T-cell (primary cell): ENCODE measurements at places on chromosomes 4 and X.

DNA sequence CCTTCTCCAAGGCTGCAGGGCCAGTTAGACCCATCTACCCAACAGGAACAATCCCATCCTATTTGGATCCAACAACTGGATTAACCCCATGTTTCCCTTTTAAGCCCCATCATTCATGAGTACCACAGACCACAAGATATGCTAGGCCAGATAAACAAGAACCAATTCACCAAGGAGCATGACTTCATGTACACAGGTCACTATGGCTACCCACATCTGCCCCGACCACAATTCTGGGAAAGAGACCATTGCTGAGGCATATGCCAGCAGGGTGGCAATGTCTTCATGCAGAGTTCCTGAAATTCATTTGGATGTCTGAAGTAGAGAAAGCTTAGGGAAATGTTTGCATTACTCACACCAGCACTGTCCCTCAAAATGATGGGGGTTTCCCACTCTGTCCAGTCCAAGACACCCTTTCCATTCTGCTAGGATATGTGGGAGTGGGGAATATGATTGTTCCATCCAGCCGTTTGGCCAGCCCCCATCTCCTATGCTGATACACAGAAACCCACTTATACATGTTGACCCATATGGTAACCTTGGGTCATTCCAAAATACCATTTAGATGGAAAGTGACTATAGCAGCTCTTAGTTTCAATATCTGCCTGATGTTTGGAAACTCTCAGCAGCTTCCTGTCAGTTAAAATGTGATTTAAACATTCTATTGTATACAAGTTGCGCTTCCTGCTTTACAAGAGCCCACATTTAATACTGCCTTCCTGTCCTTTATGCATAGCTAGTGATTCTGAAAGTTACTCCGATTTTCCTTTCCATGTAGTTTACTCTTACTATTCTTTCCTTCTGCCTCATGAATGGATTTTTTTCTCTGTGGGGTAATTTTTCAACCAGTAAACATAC is 129.0 kb downstream of the AMMECR1 start:
- no peak for DNase-seq

- peak; percentile 41 for DNase-seq
Observed at GRCh38 chr4:142405021-142405694, 440.9 kb downstream of the INPP4B start.

GRCh38 chr4:145493166-145493565 is 11.5 kb downstream of the SMAD1 start:
- DNase-seq, result no peak

DNA sequence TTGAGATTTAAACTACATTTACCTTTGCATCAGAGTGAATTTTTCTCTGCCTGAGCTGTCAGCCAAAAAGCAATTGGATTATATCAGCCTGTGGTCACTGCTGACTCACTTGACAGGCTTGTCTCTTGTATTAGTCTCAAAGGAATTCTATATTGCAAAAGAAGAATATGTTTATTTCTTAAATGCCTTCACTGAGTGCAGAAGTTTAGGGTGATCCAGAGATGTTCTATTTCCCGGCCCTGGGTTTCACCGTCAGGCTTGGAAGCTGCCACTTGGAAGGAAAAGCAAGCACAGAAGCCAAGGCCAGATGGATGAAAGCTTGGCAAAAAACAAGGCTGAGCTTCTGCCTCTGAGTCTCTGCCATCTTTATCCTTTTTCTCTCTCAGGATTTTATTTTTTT is 80.9 kb downstream of the FAM114A1 start:
- no peak for DNase-seq

- DNase-seq, result no peak
Observed at GRCh38 chr4:79495447-79495846, 87.4 kb upstream of the GK2 start.

DNA sequence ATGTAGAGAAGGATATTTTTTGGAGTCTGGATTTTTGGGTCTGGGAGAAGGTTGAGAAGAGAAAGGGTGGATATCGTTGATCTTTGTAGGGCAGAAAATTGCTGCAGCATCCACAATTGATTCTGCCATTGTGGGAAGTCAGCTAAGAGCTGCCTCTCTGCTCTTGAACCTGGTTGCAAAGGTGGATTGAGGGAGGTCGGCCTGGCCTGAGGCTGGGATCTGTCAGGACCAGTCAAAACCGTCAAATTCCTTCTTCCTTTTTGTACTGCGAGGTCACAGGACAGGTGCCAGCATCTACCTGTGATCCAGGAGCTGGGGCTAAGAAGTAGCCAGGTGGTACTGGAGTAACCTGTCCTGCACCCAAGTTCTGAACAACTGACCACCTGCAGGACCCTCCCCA is 93.7 kb downstream of the SHOX start:
- DNase-seq, result no peak

DNA sequence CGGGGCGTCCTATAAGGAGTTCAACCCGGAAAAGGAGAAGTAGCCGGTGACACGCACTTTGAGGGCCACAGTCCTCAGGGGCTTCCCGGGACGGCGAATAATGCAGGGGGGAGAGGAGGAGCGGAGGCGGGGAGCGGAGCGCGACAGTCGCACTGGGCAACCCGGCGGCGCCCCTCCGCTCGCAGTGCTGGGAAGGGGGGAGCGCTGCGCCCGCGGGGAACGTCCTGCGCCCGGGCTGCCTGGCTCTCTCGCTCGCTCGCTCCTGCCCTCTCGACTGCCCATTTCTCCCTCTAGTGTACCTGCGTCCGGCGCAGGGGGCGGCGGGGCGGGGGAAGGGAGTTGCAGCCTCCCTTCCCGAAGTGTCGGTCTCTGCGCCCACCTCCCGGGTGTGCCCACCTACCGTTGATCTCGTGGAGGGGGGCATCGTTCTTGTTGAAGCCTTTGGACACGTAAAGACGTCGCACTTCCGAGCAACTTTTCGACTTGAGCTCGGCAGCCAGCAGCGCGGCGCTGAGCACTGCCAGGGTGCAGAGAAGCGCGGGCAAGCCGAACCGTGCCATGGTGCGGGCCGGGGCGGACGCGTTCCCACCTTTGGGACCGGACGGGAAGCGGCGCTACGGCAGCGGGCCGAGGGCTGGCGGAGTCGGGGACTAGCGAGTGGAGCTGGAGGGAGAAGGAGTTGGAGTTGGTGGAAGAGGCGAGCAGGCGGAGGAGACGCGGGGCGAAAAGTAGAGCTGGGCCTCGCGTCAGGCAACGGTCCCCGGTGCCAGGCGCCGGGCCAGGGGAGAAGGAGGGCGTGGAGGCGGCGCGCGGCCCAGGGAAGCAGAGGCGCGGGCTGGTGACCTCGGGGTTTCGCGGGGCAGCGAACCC is 648 bp downstream of the GPC4 start:
- no peak for DNase-seq

DNA sequence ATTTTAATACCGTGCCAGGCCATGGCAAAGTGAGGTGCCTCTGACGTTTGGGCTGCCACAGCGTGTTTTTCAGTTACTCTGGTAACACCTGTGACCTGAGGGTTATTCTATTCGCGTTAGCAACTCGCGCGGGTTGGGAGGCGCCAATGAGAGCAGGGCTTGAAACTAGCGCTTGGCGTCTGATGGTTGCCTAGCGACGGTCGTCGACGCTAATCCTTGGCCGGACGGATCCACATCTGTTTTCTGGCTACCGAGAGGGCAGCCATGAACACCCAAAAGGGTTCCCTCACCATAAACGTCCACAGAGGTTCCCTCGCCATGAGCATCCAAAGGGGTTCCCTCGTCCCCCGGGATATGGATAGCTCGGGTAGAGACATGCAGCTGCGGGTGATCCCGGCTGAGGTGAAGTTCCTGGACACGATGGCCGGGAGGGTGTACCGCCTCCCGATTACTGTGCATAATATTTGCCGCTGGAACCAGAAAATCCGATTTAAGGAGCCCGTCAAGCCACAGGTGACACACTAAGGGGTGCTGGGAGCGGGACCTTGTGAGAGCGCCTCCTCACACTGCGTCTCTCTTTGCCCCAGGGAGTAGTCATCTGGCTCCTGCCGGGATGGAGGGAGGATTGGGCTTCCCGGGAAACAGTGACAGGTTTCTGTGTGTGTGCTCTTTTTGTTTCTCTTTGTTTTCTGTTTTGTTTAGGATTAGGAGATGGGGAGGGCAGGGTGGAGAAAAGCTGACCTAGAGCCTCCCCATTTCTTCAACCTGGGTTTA is at the start of gene CFAP47:
Gene CFAP47, plus strand, starts transcription at position 199 of the 774 bp plus-strand sequence. Its CDS starts 66 bp downstream, at position 265.
- DNase-seq, result no peak

DNA sequence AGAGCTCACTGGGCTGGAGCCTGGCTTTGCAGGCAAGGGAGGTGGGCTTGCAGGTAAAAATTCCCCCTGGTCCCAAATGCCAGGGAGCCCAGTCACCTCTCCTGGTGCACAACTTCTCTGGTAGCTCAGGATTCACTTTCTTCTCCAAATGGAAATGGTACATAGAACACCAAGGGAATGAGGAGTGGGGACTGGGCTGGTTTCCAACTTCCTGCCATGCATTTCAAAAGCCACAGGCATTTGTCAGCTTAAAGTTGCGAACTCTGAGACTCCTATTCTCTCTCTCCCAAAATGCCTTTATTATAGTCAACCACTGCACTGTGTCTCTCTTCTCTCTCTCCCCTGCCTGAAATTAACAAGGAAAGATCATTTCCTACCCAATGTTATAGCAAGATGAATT is 177.3 kb downstream of the GRIA3 start:
- no peak for DNase-seq

- DNase-seq, result no peak
Observed at GRCh38 chrX:115259238-115259875, 25.5 kb upstream of the LRCH2 start.

- no peak for DNase-seq
Observed at GRCh38 chr4:125626946-125627345, 312.2 kb downstream of the FAT4 start.

GRCh38 chr4:73505567-73505966 is 24.0 kb downstream of the AFM start:
- DNase-seq, result no peak

- DNase-seq, result no peak
Observed at GRCh38 chr4:107592519-107592918, 127.5 kb downstream of the PAPSS1 start.

DNA sequence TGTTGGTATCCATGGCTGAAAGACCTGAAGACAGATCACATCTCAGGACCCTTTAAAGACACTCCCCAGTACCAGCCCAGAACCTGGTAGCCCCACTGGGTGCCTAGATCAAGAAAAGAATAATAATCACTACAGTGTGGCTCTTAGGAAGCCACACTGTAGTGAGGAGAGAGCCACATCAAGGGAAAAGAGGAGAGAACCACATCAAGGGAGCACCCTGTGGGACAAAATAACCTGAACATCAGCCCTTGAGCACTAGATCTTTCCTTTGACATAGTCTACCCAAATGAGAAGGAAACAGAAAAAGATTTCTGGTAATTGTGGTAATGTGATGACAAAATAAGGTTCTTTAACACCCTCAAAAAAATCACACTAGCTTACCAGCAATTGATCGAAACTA is 15.3 kb downstream of the RTL3 start:
- DNase-seq, result no peak

DNA sequence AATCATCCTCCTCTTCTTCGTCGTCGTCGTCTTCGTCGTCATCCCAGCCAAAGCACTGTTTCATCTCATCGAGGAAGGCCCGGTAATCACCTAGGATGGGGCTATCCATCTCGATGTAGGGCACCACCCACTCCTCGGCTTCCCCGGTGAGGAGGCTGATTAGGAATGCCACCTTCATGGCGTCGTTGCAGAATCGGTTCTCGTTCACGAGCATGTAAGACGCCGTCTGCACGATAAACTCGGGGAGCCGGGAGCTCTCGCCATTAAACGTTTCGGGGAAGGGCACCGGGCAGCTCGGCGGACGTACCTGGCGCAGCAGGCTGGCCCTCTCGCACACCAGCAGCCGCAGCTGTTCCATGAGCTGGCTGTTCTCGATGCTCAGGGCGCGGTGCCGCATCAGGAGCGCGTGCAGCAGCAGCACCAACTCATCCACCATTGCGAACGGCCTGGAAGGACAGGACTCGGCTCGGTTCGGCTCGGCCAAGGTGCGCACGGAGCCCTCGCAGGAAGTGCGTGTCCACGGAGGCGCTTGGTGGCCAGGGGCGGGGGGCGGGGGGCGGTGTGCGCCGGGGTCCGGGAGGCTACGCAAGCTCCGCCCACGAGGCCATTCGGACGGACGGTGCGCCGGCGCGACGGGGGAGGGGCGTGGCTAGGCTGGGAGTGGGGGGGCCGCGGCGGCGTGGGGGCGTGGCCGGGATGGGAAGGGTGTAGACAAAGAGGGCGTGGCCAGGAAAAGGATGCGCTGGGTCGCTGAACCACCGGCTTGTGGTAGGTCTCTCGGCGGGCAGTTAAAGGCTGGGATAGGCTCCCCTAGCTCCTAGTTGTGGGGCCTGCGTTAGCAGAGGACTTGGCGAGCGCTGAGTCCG is at the start of gene LDOC1:
Gene LDOC1, minus strand, starts transcription at position 544 of the 866 bp plus-strand sequence. Its CDS starts 108 bp downstream, at position 436.
- peak; percentile 43 for DNase-seq

- no peak for DNase-seq
Observed at GRCh38 chrX:120380699-120381098, 18.8 kb downstream of the ATP1B4 start.

DNA sequence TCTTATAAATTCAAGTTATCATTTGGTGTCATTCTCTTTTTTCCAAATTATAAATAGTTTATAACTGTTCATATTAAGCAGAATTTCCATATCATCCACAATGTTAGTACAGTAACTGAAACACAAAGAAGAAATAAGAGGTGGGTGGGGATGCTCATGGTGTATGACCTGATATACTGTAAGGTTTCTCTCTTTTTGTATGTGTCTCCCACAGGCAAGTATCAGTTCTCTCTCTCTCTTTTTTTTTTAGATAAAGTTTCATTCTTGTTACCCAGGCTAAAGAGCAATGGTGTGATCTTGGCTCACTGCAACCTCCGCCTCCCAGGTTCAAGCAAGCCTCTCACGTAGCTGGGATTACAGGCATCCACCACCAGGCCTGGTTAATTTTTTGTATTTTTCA is 43.7 kb upstream of the UGT2A3 start:
- DNase-seq, result no peak

- DNase-seq, result no peak
Observed at GRCh38 chr4:22897520-22898108, 204.9 kb downstream of the GBA3 start.

- DNase-seq, result no peak
Observed at GRCh38 chrX:144253356-144253755, 369.5 kb downstream of the UBE2NL start.
